Skin of body (tissue), 3 donors: ENCODE measurements at places on chromosomes 6 and 20. TPM values are rescaled to one million over a fixed set of nuclear protein-coding genes. Genes with fewer than 3 reads are reported as not detected.
A peak's percentile ranks its signal among the peaks of the same experiment; 100 is the strongest.

DNA sequence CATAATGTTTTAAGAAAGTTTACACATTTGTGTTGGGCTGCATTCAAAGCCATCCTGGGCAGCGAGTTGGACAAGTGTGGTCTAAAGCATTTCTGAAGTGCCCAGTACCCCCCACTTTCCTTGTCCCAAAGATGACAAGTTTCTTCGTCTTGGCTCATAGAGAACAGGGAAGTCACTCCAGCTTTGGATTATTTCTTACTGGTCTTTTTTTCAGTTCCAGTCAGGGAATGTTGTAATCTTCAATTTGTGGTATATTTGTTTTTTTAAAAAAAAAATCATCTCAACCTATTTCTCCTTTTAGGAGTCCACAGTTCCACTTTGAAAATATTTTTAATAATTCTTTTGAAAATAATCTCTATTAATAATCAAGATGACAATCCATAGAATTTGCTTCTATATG, 34.0 kb downstream of the SLX4IP start:
- no peak for DNase-seq

- peak; percentile 33 for DNase-seq
Observed at GRCh38 chr6:134830940-134831339, 119.0 kb downstream of the ALDH8A1 start.

DNA sequence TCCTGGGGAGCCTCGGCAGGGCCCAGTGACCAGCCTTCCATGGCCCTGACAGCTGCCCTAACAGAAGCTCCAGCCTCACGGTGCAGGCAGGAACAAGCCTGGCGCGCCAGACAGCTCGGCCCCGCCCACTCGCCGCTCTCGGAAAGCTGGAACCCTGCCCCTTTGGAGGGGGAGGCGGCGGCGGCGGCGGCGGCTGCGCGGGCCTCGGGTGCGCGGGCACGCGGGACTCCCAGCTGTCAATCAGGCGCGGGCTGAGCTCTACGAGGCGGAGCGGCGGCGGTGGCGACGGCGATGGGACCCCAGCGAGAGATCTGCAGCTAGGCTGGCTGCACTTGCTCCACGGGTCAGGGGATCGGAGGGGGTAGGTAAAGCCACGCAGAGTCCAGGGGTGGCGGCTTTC, at the start of gene NRSN1:
NRSN1 (plus strand) TSS at position 236 of the 400 bp plus-strand sequence. CDS start 8,113 bp downstream, outside the sequence.
- DNase-seq, result no peak

DNA sequence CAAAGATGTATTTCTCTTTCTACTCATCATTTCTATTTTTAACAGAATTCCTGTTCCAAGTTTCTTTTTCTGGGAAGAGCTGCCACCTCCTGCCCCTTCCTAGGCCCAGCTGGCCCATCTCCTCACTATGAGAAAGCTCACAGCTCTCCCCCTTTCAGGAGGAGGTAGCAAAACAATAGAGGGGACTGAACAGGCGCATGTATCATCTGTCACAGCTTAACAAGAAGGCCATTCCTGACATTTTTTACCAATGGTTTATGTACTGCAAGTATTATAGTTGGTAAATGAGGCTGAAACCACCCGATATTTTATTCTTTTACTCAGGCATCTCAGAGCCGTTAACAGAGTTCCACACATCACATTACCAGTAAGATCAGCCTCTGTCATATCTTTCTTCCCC, 103.7 kb upstream of the MTHFD1L start:
- no peak for DNase-seq

- DNase-seq, result no peak
Observed at GRCh38 chr20:5215672-5216304, 89.0 kb downstream of the CDS2 start.

DNA sequence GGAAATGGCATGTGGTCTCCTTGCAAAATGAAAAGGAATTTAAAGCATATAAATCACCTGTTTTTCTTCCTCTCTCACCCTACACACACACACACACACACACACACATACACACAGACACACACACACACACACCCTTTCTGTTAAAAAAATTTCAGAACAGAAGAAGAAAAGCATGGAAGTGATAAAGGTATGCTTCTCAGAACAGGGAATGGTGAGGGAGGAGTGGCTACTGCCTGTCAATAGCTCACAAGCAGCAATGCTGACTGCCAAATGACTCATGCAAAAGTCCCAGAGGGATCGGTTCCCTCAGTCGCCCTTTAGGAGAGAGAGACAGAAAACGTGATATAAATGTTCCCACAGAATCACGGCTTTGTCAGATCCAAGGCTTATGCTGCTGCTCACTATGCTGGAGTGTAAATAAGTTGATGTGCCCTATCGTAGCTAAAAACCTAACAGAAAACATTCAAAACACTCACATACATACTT, 102.6 kb downstream of the IBTK start:
- peak; percentile 84 for DNase-seq

GRCh38 chr20:52569201-52569600, 377.6 kb upstream of the ZFP64 start:
- DNase-seq, result no peak

DNA sequence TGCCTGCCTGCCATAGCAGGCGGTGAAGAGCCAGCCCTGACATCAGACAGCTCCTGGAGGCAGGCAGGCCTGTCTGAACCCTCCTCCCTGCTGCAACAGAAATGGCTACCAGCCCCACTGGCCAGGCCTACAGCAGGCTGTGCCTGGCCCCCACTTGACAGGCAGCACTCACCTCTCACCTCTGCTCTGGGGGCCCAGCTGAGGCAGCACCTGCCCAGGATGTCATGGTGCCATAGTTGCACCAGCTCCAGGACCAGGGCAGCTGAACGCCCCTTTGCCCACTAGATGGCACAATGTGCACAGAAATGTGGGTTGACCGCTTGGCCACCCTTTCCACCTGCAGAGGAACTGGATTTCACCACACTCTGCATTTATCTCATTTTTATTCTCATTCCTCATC, 30.6 kb downstream of the MRPL14 start:
- peak; percentile 40 for DNase-seq

DNA sequence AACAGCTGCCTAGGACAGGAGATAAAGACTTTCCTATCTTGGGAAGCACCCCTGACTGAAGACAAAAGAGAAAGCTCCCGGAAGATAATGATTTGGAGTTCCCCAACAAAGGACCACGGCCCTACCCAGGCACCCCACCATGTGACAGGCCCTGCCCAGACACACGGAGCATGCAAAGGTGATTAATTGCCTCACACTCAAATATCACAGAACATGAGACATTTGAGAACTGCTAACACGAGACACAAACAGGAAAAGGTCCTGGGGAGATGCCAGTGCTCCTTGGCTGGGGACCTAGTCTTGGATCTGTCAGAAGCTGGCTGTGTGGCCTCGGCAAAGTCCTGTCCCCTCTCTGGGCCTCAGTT, 82.5 kb upstream of the PTPN1 start:
- no peak for DNase-seq

GRCh38 chr6:53536561-53536960, 8.3 kb downstream of the GCLC start:
- no peak for DNase-seq

- no peak for DNase-seq
Observed at GRCh38 chr20:17179840-17180239, 47.0 kb upstream of the PCSK2 start.

- no peak for DNase-seq
Observed at GRCh38 chr6:63795006-63795405, 159.4 kb downstream of the PHF3 start.

DNA sequence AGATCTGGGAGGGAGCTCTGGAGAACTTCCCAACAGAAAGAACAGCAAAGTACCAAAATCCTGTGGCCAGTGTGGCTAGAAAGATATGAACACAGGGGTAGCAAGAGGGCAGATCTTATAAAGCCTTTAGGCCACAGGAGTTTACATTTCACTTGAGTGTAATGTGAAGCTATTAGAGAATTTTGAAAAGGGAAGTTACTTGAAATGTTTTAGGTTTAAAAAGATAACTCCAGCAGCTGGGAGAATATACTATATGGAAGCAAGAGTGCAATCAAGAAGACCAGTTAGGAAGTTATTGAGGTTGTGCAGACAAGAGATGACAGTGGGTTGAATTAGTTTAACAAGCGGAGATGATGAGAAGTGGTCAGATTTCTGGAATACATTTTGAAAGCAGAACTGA, 7.9 kb downstream of the SUPT3H start:
- DNase-seq, result no peak

- DNase-seq, result peak; percentile 19
Observed at GRCh38 chr6:90194371-90194841, 102.2 kb downstream of the BACH2 start.

DNA sequence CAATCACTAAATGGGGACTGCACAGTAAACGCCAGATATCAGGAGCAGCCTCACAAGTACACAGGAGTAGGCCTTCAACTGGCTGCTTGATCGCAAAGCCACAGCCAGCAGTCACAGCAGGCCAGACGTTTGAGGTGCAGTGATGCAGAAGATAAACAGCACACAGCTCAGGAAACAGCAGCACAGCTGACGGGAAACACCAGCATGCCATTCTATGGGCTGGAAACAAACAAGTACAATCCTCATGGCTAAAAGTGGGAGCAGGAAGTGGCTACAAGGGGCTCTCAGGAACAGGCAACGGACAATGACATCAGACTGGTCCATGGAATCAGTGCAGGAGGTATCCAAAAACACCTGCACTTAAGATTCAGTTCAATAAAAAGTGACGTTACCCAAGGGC, 111.0 kb downstream of the DTNBP1 start:
- DNase-seq, result peak; percentile 76

DNA sequence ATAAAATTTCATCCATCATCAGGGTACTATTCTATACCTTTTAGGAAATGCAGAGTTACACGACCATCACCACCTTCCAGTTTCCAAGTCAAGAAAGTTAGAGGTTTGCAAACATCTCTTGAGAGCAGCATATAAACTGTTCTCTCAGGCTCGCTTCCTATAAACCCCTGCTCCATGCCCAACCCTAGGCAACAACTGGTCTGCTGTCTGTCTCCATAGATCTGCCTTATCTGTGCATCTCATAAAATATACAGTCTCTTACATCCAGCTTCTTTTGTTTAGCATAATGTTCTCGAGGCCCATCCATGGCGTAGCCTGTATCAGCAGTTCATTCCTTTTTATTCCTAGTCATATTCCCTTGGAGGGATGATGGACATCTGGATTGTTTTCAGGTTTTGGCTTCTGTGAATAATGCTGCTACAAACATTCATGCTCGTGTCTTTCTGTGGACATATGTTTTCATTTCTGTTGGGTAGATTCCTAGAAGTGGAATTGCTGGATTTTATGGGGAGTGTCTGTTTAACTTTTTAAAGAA, 6.1 kb downstream of the PTPRT start:
- peak; percentile 98 for DNase-seq

- no peak for DNase-seq
Observed at GRCh38 chr6:4303638-4304037, 168.3 kb upstream of the ECI2 start.

GRCh38 chr6:96499781-96500180, 21.8 kb upstream of the UFL1 start:
- DNase-seq, result no peak

DNA sequence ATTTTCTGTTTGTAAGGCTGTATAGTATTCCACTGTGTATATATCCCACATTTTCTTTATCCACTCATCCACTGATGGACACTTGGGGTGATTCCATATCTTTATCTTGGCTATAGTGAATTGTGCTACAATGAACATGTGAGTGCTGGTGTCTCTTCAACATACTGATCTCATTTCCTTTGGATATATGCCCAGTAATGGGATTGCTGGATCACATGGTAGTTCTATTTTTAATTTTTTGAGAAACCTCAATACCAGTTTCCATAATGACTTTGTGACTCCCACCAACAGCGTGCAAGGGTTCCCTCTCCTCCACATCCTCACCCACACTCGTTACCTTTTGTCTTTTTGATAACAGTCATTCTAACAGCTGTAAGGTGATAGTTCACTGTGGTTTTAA, 166.0 kb downstream of the ARHGAP18 start:
- no peak for DNase-seq

Gene ANKEF1
- total RNA-seq, result 1.3 TPM

Gene SMOC2
- total RNA-seq, result 29.6 TPM

Gene IP6K3
- total RNA-seq, result 3.8 TPM

Gene OPRL1
- 0.89 TPM for total RNA-seq

Gene FAM209B
- total RNA-seq, result not detected

Gene EEF1E1
- total RNA-seq, result 14.6 TPM
